ENCODE measurements at places on chromosomes 1 and 21.

- no peak overlapping the region for H3K4me3 ChIP-seq
- no peak for DNase-seq
- H3K36me3 ChIP-seq, result no peaks in the 10 kb centered on the region
- H3K27me3 ChIP-seq, result no peaks in the 10 kb centered on the region
- peaks cover 13% of the 10 kb centered on the region for H3K4me1 ChIP-seq
- no peak overlapping the region for H3K27ac ChIP-seq
These were observed 114.2 kb downstream of the TBX19 start for GRCh38 chr1:168394858-168395257.

- peaks cover 85% of the 10 kb centered on the region for H3K36me3 ChIP-seq
- no peak overlapping the region for H3K27ac ChIP-seq
- H3K4me3 ChIP-seq, result no peak overlapping the region
- DNase-seq, result no peak
These were observed 91.2 kb upstream of the CD1D start for GRCh38 chr1:158089476-158089875.

GRCh38 chr1:30919025-30919881 is 10.7 kb upstream of the SDC3 start:
- no peaks in the 10 kb centered on the region for H3K27me3 ChIP-seq
- H3K36me3 ChIP-seq, result no peaks in the 10 kb centered on the region
- no peak overlapping the region for H3K4me3 ChIP-seq

GRCh38 chr1:112735752-112736151 is 20.6 kb upstream of the PPM1J start:
- no peak for DNase-seq
- no peaks in the 10 kb centered on the region for H3K36me3 ChIP-seq
- H3K27me3 ChIP-seq, result no peaks in the 10 kb centered on the region
- H3K4me3 ChIP-seq, result no peak overlapping the region
- H3K4me1 ChIP-seq, result peaks cover 5% of the 10 kb centered on the region

GRCh38 chr1:8864713-8865344 is 13.7 kb downstream of the ENO1 start:
- no peaks in the 10 kb centered on the region for H3K27me3 ChIP-seq
- peaks cover 100% of the 10 kb centered on the region for H3K36me3 ChIP-seq
- H3K4me1 ChIP-seq, result peaks cover 3% of the 10 kb centered on the region
- DNase-seq, result no peak
- no peak overlapping the region for H3K4me3 ChIP-seq

GRCh38 chr1:109910123-109910962 is at the start of gene CSF1:
TSS of gene CSF1 (plus strand) at chr1:109910849. CDS start at chr1:109911024, 175 bp downstream.
- no peaks in the 10 kb centered on the region for H3K36me3 ChIP-seq
- H3K27ac ChIP-seq, result no peak within 1 kb of the TSS
- peak; percentile 62 for DNase-seq

- DNase-seq, result no peak
- no peaks in the 10 kb centered on the region for H3K27me3 ChIP-seq
- H3K36me3 ChIP-seq, result no peaks in the 10 kb centered on the region
These were observed 24.0 kb upstream of the CACYBP start for GRCh38 chr1:174975764-174976163.

GRCh38 chr1:233627823-233628222 is 13.9 kb downstream of the KCNK1 start:
- H3K4me1 ChIP-seq, result peaks cover 5% of the 10 kb centered on the region
- 0 out of 2 replicates have a peak, but pooled peaks cover 4% of the 10 kb centered on the region for H3K36me3 ChIP-seq
- no peak overlapping the region for H3K4me3 ChIP-seq
- H3K27ac ChIP-seq, result no peak overlapping the region
- no peak for DNase-seq
- H3K27me3 ChIP-seq, result no peaks in the 10 kb centered on the region

DNA sequence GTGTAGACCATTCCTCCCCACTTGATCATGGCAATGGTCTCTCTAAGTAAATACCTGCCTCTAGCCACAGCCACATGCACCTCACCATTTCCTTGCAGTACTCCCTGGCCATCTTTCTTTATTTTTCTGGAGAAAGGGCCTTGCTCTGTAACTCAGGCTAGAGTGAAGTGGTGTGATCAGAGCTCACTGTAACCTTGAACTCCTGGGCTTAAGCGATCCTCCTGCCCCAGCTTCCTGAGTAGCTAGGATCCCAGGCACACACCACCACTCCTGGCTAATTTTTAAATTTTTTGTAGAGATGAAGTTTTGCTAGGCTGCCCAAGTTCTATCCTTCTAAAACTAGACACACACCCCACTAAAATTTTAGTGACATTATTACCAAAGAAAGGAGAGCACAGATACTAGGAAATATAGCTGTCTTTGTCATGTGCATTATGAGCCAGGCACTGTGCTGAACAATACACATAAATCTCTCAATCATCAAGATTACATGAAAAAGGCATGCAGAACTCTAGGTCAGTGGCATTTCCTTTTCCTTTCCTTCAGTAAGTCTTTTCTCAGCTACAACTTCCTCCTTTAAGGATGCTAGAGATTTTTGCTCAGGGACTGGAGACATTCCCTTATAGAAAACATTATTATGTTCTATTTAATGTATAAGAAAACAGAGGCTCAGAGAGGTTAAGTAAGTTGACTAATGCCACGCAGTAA is 95.0 kb upstream of the SERBP1 start:
- H3K36me3 ChIP-seq, result no peaks in the 10 kb centered on the region
- no peak overlapping the region for H3K4me3 ChIP-seq
- H3K27ac ChIP-seq, result no peak overlapping the region
- DNase-seq, result no peak
